ENCODE measurements at places on chromosomes 5 and 9.

DNA sequence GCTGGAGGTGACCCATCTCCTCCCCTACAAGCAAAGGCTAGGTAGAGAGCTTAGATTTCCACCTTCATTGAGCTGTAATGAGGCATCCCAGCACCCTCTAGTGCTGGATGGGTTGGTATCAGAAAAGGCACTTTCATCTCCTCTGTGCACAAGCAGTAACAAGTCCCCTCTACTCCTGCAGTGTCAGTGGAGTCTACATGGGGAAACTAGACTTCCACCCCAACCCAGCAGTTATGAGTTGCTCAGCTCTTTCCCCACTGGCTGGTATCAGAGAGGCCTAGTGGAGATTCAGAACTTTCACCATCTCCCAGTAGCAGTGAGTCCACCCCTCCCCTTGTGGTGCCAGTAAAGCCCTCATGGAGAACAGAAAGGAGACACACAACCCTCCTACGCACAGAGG, 17.9 kb downstream of the FCN1 start:
- no peak for DNase-seq

- no peak for DNase-seq
Measured at GRCh38 chr9:111566234-111566633, 33.2 kb downstream of the PTGR1 start.

GRCh38 chr5:14123551-14123950, 19.6 kb upstream of the TRIO start:
- no peak for DNase-seq

- no peak for DNase-seq
Measured at GRCh38 chr9:35481347-35481975, 8.4 kb upstream of the RUSC2 start.

GRCh38 chr5:14122089-14122488, 21.1 kb upstream of the TRIO start:
- no peak for DNase-seq

DNA sequence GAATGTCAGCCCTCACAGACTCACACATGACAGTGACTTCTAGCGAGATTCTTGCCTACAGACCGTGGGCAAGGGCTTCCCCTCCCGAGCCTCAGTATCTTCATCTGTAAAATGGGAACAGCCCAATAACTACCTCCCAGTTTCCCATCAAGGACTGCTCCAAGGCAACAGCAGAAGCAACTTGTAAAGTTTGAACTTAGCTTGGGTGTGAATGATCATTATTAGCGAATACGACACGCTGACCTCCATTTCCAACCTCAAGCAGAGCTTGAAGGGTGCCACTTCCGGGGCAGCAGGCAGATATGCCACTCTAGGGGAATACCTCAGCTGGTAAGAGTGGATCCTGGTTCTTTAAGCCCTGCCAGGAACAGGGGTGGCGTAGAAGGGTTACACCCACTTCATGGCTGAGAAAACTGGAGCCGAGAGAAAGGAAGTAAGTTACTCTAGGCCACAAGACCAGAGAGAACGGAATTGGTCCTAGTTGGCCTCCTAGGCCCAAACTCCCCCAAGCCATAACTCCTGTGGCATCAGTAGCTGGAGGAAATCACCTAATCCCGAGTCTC, 2.0 kb downstream of the RNF44 start:
- DNase-seq = no peak

- DNase-seq = no peak
Measured at GRCh38 chr5:92907938-92908606, 672.9 kb downstream of the NR2F1-AS1 start.

DNA sequence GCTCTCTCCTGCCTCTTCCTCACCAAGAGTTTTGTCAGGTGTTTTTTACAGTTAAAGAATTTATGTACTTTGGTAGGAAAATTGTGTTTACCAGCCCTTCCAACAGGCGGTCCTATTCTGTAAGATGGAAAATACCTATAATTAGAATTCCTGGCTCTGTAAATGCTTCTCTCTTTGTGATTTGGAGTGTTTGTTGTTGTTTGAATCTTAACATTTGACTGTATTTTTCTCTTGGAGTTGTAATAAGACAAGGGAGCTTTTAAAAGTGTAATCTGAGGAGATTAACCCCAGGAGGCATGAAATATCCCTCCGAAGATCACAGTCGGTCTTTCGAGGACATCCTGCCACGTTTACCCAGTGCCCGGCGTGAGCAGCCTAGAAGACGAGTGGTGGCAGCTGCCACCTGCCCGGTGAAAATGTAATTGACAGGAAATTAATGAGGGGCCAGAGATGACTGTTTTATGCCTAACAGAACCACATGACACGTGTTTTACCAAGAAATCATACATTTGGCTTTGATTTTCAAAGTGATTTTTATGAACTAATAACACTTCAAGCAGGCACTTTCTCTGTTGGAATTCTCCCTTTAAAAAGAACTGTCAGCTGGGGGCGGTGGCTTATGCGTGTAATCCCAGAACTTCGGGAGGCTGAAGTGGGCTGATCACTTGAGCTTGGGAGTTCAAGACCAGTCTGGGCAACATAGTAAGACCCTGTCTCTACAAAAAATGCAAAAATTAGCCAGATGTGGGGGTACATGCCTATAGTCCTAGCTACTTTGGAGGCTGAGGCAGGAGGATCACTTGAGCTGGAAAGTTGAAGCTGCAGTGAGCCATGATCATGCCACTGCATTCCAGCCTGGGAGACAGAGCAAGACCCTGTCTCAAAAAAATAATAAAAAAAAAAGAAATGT, 20.0 kb downstream of the ANKRD33B start:
- DNase-seq = no peak
